ENCODE measurements at places on chromosomes 5 and 9. TPM values are rescaled to one million over a fixed set of nuclear protein-coding genes. Genes with fewer than 3 reads are reported as not detected.

FOXD4L4 gene
- polyA plus RNA-seq, result not detected

PLK2 gene
- polyA plus RNA-seq, result 14.5 TPM

TMC1 gene
- polyA plus RNA-seq, result 0.33 TPM

ORM2 gene
- not detected for polyA plus RNA-seq

CCNI2 gene
- polyA plus RNA-seq, result 1.3 TPM

MLANA gene
- not detected for polyA plus RNA-seq

HAVCR2 gene
- polyA plus RNA-seq, result 2.9 TPM

CDH6 gene
- polyA plus RNA-seq, result 0.31 TPM

ITGA2 gene
- polyA plus RNA-seq, result 3.7 TPM

LHX3 gene
- polyA plus RNA-seq, result not detected

CD72 gene
- polyA plus RNA-seq, result 1.1 TPM

ECSCR gene
- 10.0 TPM for polyA plus RNA-seq

FUT7 gene
- 0.50 TPM for polyA plus RNA-seq

GARIN3 gene
- not detected for polyA plus RNA-seq

SYK gene
- 16.8 TPM for polyA plus RNA-seq

ZNF300 gene
- 1.4 TPM for polyA plus RNA-seq

DMRT3 gene
- not detected for polyA plus RNA-seq

CDHR2 gene
- 0.76 TPM for polyA plus RNA-seq

LRRC70 gene
- polyA plus RNA-seq, result 2.3 TPM

LIX1 gene
- polyA plus RNA-seq, result 0.12 TPM

SSBP2 gene
- 28.3 TPM for polyA plus RNA-seq

PCDHGA10 gene
- polyA plus RNA-seq, result 0.44 TPM

NUTM2G gene
- not detected for polyA plus RNA-seq

SVEP1 gene
- 0.92 TPM for polyA plus RNA-seq

DOCK2 gene
- polyA plus RNA-seq, result 2.1 TPM

ROPN1L gene
- 0.70 TPM for polyA plus RNA-seq

SLC38A9 gene
- polyA plus RNA-seq, result 4.9 TPM

C5orf63 gene
- polyA plus RNA-seq, result 4.7 TPM

ACTBL2 gene
- polyA plus RNA-seq, result not detected

SPAAR gene
- polyA plus RNA-seq, result 0.68 TPM

MYMK gene
- polyA plus RNA-seq, result not detected

SNX24 gene
- polyA plus RNA-seq, result 21.7 TPM

GABRA1 gene
- polyA plus RNA-seq, result 0.05 TPM

OMD gene
- polyA plus RNA-seq, result 0.56 TPM

PCDH12 gene
- 0.37 TPM for polyA plus RNA-seq

RGS14 gene
- 34.3 TPM for polyA plus RNA-seq

BHMT2 gene
- polyA plus RNA-seq, result 10.6 TPM

ZNF462 gene
- polyA plus RNA-seq, result 1.8 TPM

PFN3 gene
- not detected for polyA plus RNA-seq

ENHO gene
- 63.8 TPM for polyA plus RNA-seq

ADAMTSL1 gene
- polyA plus RNA-seq, result 1.1 TPM

All from stomach (tissue), 19 donors.